ENCODE measurements at places on chromosomes 16 and 17.
A peak's percentile ranks its signal among the peaks of the same experiment; 100 is the strongest.

GRCh38 chr16:58047557-58048348, 22.2 kb downstream of the MMP15 start:
- DNase-seq: no peak

DNA sequence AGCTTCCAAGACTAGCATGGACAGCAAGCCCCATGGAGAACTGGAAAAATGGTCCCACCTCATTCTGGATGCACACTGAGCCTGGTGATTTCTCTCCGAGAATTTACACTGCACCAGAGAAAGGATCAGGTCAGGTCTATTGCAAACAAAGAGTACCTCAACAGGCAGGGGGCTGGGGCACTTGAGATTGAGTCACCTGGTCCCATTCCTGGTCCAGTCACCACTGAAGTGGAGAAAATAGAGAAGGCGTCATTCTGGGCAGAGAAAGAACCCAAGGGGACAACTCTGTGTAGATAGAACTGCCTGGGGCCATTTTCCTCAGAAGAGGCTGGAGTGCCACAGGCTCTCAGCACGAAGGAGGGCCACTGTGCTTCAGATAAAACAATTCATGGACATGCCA, 38.4 kb downstream of the CENPV start:
- DNase-seq: no peak

DNA sequence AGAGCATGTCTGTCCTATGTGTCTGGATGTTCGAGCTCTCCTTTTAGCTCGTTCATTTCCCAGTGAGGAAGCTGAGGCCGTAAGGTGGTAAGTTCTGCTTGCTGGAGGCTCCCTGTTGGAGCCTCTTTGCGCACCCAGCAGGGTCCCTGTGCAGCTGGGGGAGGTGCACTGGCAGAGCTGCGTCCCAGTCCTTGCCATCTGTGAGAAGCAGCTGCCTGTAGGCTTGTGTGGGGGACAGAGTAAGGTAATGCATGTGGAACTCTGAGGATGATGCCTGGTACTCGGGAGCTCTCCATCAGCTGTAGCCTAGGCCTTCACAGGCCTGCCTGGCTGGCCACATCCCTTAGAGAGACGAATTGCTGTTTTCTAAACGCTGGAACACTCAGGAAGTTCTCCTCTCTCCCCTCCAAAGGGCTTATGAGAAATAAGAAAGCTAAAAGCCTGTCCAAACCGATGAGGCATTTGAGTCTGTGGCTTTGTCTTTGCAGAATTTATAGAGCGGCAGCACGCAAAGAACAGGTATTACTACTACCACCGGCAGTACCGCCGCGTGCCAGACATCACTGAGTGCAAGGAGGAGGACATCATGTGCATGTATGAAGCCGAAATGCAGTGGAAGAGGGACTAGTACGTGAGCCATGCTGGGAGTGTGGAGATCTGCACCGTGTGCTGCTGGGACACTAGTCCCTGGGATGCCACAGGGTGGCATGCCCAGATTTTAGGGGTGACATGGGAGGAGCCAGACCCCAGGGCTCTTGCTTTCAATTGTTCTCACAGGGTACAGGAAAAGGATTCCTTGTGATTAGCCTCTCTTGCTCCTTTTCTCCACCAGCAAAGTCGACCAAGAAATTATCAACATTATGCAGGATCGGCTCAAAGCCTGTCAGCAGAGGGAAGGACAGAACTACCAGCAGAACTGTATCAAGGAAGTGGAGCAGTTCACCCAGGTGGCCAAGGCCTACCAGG, 1.6 kb downstream of the NDUFB10 start:
- DNase-seq: no peak

GRCh38 chr16:89696670-89697128, 4.8 kb downstream of the SPATA2L start:
- no peak for DNase-seq

GRCh38 chr17:61583242-61583641, 7.8 kb downstream of the NACA2 start:
- DNase-seq: no peak

GRCh38 chr16:48323783-48324775, 61.1 kb downstream of the SIAH1 start:
- DNase-seq: no peak

GRCh38 chr16:4506450-4506849, 30.3 kb downstream of the HMOX2 start:
- peak; percentile 44 for DNase-seq

DNA sequence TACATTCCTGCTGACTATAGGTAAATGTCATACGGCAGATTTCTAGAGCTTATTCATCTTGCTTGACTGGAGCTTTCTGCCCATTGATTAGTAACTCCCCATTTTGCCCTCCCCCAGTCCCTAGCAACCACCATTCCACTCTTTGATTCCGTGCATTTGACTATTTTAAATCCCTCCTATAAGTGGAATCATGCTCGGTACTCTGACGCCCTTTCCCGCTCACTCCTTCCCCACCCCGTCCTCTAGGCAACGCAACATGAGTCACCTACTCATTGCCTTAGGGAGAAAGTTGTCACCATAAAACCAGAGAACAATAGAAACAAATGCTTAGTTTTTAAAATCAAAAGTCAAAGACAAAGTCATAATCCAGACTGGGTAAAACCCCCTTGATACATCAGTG, 45.5 kb upstream of the RBBP6 start:
- DNase-seq: no peak

DNA sequence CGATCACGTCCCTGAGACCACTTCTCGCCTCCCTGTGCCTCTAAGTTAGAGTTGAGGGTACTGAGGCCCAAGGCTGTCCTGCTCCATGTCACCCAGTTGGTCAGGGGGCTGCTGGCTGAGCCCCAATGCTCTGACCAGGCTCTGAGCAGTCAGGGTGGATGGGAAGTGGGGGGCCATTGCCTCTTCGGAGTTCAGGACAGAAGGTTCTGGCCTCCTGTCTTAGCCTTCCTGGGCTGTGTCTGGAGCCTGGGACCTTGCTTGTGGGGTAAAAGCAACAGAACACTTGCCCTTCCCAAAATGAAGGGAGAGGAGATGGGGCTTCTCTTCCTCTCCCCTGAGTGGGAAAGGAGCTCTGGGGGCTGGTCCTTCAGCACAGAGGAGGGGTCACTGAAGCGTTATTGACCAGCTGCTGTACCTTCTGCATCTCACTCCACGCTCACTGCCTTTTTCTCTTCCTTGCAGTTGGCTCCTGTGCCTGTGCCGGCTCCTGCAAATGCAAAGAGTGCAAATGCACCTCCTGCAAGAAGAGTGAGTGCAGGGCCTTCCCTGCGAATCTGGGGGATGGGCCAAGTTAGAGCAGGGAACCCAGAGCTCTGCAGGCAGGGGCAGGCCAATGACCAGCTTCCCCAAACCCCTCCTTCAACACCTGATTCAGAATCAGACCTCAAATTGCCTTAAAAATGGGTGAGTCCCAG, 580 bp downstream of the MT1X start:
- no peak for DNase-seq

DNA sequence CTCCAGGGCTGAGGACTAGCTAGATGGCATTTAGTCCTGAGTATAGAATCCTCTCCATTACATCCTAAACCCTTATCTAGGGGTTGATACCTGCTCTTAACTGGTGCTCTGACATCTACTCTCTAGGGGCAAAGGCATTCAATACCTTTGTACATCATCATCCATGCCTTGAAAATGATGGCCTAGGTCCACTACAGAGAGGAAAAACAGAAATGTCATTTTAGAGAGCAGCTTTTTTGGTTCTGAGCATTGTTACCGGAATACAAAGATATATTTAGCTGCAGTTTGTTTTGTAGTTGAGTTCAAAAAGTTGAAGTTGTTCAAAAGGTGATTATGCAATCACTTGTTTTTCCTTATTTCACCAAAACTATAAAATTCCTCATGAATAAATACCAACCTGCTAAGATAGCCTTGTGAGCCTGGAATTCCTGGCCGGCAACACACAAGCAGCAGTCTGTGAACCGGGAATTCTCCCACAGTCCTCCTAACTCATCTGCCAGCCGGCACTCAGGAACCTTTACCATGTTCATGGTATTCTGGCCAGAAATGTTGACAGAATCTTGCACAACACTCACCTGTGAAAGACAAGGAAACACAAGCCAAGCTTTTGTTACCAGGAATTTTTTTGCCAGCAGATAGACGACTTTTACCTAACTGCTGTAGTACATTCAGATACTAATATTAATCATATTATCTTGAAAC, 35.4 kb downstream of the NXPH3 start:
- DNase-seq: no peak

- no peak for DNase-seq
These were observed 1.0 kb upstream of the MGRN1 start for GRCh38 chr16:4623593-4623992.

GRCh38 chr17:36152639-36153120, 23.8 kb downstream of the TBC1D3B start:
- no peak for DNase-seq

GRCh38 chr17:15340966-15341365, 431 bp downstream of the TEKT3 start:
- DNase-seq: no peak

GRCh38 chr17:66241839-66242238, 12.6 kb upstream of the APOH start:
- no peak for DNase-seq

GRCh38 chr16:57151369-57151768, 34.5 kb downstream of the PSME3IP1 start:
- no peak for DNase-seq

GRCh38 chr16:23274968-23275367, 27.1 kb upstream of the SCNN1B start:
- no peak for DNase-seq

GRCh38 chr17:43074869-43075268, 49.8 kb downstream of the RND2 start:
- DNase-seq: no peak

DNA sequence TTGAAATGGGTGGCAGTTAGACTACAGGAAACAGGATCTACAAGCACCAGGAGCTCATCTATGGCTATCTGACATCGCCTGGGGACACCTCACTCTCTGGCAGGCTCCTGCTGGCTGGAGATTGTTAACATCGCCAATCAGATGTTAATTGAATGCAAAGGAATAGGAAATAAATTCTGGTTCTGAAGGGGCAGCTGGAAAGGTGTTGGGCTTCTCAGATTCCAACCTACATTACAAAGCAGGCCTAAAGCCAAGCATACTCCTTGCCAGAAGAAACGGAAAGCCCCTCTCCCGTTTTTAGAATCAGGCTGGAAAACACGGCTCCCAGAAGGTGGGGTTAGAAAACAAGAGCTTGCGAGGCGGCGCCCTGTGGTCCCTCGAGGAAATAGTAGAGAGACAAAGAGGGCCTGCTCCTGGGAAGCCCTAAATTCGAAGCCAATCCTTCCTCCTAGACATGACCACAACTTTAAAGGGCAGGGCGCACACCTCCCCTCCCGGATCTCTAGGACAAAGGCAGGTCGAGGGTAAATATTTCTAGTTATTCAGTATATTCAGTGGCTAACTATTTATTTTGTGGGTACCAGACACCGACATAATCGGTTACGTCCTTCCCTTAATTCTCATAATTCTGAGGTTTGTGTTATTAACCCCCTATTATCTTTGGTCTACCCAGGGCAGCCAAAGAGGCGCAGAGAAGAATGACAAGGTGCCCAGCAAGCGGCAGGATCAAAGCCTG, 763 bp upstream of the TOM1L1 start:
- DNase-seq: no peak

DNA sequence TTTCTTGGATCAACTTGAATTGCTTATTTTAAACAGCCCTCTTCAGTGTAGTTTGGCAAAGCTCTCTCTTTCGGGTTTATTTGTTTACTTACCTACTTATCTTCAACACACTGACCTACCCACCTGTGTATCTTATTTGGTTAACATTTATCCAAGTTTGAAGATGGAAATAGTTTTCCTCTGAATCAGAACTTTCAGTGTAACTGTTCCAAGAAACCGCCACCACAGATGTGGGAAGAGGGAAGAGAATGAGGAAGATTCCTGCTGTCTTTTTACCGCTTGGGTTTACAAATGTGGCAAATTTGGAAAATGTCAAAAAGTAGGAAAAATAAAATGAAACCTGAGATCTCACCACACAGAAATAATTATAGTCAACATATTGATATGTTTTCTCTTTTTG, 115.8 kb downstream of the MSI2 start:
- no peak for DNase-seq

Measured in activated T-cell treated with anti-CD3 and anti-CD28 coated beads for 4 hours (primary cell).